Activated CD4-positive, alpha-beta T cell treated with anti-CD3 and anti-CD28 coated beads for 4 hours (primary cell): ENCODE measurements at places on chromosomes 2 and 18.

DNA sequence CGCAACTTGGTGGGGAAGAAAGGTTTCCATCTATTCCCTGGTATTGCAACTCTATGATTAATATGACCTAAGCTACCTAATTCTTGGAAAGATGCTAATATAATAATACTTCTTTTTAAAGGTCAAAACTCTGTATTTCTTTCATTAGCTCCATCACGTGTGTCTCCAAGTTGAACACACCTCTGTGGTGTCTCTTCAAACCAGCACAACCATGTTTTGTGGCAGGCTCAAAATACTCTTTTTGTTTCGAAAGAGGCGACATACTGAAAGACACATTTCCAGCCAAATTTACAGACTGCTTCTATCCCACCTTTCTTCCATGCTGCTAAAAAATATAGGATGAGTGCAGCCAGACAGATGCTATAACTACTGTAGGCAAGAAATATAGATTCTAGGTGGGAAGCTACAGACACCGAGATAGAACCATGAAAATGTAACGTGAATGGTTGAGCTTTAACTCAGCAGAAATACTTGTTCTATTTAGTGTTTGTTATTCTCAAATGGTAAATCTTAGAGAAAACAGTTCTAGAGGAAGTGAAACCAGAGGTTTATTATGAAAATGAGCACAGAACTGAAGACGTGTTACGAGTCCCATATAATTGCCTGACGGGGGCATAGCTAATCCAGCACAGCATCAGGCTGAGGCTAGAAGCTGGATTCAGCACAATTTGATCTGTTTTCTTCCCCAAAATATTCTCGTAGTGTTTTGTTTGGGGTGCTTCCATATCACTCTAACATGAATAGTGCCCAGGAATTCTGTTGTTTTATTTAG is 991.5 kb upstream of the FANCL start:
- DNase-seq, result no peak

- no peak for DNase-seq
Observed at GRCh38 chr2:64913357-64913869, 75.8 kb upstream of the SLC1A4 start.

- no peak for DNase-seq
Observed at GRCh38 chr2:224630659-224631550, 45.7 kb upstream of the CUL3 start.

DNA sequence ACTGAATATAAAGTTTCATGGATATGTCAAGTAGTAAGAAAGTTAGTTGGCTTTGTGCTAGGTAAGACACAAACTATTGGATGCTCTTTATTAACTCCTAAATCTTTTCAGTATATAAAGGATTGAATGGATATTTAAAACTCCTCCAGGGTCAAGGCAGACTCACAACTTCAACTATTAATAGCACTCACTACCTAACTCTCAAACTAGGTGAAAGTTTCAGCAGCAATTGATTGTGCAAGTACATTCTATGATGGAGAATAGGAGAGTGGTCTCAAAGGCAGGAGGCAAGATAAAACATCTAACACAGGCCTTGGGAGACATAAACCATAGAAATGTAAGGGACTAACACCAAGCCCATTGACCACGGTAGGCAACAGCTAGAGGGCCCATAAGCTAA is 328.9 kb upstream of the CHAC2 start:
- no peak for DNase-seq
